Activated T-cell treated with anti-CD3 and anti-CD28 coated beads, Interleukin-2, amount 50 U/mL, for 1 hour (primary cell): ENCODE measurements at places on chromosomes 5 and 9.

GRCh38 chr9:91159664-91160121 lies 202.0 kb downstream of the AUH start:
- no peak for DNase-seq

- no peak for DNase-seq
Observed at GRCh38 chr5:88660264-88660946, 222.6 kb downstream of the MEF2C start.

GRCh38 chr5:153753645-153754432 lies 263.4 kb downstream of the GRIA1 start:
- DNase-seq: no peak

- DNase-seq: no peak
Observed at GRCh38 chr5:124463851-124464250, 282.6 kb downstream of the ZNF608 start.

DNA sequence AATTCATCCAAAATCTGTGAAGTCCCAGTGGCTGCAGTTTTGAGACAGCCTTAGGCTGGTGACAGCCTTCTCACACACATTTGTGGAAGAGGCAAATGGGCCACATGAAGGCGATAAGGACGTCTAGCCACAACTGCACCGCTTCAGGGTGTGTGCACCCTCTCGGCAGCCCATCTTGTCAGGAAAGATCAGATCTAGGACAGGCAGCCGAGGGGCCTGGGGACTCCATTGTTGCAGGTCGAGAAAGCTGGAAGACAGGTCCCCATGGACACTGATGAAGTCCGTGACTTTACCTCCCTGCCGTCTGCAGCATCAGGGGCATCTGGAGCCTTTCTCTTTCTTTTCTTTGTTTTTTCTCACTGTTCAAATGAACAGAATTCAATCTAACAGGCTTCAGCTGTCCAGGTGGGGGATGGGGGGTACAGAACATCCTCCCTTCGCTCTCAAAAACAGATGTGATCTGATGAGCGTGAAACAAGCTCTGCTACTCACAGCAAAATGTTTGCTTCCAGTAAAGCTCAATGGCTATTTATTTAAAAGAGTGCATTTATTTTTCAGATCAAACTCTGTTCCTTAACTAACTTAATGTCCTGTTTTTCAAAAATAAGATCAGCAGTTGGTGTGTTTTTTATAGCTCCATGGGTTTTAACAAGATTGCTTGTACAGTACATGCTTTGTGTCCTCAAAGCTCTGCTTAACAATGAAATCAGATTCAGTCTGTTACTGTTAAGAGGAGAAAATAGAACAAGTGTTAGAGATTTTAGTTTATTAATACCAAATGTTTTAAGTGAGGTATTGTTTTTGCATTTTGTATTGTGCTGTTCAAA lies 111.8 kb upstream of the OTULINL start:
- DNase-seq: no peak

DNA sequence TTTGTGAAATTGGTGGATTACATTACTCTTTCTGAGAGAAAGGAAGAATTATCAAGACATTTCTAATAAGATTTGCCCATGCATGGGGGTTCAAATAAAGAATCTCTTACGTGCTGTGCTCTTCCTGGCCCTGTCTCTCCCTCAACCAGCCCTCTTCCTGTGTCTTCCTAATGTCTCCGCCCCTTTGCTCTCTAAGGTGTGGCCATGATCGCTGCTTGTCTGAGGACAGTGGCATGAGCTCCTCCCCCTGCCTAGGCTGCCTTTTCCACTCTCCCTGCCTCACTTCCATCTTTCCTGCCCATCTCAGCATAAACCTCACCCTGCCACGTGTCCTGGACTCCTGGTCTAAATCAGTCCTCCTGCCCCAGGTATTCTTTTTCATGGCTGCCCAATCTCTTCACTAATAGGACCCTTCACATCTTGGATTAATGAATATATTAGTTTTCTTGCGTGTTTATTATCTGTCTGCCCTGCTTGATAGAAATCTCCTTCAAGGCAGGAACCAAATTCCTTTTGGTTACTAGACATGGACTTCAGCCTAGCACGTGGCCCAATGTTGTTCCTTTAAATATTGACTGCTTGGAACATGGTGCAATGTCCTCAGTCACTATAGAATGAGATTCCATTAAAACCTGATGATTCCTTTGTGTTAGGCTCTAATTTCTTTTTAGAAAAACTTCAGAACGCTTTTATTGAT lies 122.3 kb downstream of the MTRR start:
- no peak for DNase-seq

DNA sequence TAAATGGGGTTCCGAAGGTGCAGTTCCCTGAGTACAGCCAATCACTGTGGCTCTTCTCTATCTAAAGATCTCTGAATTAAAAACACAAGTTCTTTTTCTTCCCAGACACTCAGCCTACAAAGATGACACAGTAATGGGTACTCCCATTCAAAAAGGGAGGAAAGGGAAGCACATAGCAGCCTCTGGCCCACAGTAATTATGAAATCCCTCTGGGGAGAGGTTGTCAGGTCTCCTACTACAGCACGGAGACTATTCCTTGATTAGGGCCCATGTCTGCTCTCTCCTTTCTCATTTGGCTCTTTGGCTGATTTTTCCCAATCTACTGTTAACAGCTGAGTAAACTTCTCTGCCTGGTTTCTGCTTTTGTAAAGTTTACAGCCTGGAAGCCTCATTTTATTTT lies 62.0 kb upstream of the RANBP3L start:
- no peak for DNase-seq

DNA sequence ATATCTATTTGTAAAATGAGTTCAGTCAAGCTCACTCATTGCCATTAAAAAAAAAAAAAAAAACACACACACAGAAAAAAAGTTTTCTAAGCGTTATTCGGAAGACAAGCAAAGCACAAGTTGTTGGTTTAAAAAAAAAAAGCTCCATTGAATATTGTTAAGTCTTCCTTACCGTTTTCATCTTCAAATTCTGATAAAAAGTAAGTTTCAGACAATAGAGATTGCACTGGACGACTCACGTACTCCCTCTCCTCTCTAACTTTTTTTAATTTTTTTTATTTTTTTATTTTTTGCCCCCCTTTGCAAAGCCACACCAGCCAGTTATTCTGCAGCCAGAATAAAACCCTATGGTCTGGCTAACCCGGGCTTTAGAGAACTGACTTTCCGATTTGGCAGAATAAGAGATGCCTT lies 544 bp downstream of the ADAMTS6 start:
- no peak for DNase-seq

DNA sequence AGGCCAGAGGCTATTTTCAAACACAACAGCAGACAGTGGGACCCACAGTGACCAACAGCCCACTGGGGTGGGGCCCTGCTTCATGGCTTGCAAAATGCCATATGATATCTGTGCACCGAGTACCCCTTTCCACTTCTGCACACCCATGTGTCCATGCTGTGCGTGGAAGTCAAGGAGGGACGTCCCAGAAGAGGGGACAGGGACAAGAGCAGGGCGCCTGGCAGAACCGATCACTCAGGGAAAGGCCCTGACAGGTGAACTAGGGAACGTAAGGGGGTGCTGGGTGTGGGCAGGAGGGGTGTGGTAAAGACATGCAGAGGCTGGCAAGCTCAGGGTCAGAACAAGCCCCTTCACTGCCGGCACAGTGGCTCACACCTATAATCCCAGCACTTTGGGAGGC lies 7.6 kb upstream of the TTLL11 start:
- DNase-seq: no peak

DNA sequence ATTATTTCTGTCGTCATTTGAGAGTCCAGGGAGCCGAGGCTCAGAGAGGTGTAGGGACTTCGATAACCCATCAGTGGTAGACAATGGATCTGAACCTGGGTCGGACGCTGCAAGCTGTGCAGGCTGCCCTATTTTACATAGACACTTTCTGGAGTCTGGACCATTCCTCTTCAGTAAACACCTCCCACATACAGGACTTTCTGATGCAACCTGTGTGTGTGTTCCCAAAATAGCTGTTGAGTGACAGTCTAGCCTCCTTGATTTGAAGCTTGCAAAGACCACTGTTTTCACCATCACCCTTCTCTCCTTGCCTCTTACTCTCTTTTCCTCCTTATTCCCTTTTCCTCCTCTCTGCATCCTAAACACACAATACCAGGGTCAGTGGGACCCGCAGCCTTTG lies 30.7 kb downstream of the CFAP77 start:
- DNase-seq: no peak

DNA sequence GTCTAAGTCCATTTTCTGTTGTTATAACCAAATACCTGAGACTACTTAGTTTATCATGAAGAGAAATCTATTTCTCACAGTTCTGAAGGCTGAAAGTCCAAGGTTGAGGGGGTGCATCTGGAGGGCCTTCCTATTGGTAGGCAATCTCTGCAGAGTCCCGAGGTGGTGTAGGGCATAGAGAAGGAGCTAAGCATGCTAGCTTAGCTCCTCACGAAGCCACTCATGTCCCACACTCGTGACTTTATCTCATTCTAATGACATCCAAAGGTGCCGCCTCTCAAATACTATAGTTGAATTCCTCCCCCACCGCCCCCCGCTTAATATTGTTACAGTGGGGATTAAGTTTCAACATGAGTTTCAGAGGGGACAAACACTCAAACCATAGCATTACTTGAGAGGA lies 36.0 kb upstream of the ZBED3 start:
- DNase-seq: no peak

DNA sequence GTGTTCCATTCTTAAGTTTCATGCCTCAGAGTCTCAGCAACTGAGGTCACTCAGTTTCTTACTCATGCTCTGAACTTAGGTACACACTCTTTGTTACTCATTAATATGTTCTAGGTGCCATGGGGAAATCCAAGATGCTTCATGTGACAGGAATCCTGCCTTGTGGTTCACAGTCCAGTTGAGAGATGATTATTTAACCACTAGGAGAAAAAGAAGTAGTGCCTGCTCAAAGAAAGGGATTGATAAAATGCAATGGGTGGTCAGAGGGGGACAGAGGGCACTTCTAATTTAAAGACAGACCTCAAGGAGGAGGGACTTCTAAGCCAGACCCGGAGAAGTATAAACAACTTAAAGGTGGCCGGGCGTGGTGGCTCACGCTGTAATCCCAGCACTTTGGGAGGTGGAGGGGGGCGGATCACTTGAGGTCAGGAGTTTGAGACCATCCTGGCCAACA lies 69.0 kb downstream of the UGCG start:
- no peak for DNase-seq

- DNase-seq: no peak
Observed at GRCh38 chr5:137303509-137303908, 195.6 kb downstream of the SPOCK1 start.
